Activated T-cell treated with anti-CD3 and anti-CD28 coated beads, Interleukin-2, amount 50 U/mL, for 72 hours (primary cell): ENCODE measurements at places on chromosomes 11 and 22.
A peak's percentile ranks its signal among the peaks of the same experiment; 100 is the strongest.

- no peak for DNase-seq
These were observed 92.6 kb upstream of the TP53AIP1 start for GRCh38 chr11:129035244-129035643.

GRCh38 chr22:50117168-50117762, 27.5 kb downstream of the MOV10L1 start:
- no peak for DNase-seq

DNA sequence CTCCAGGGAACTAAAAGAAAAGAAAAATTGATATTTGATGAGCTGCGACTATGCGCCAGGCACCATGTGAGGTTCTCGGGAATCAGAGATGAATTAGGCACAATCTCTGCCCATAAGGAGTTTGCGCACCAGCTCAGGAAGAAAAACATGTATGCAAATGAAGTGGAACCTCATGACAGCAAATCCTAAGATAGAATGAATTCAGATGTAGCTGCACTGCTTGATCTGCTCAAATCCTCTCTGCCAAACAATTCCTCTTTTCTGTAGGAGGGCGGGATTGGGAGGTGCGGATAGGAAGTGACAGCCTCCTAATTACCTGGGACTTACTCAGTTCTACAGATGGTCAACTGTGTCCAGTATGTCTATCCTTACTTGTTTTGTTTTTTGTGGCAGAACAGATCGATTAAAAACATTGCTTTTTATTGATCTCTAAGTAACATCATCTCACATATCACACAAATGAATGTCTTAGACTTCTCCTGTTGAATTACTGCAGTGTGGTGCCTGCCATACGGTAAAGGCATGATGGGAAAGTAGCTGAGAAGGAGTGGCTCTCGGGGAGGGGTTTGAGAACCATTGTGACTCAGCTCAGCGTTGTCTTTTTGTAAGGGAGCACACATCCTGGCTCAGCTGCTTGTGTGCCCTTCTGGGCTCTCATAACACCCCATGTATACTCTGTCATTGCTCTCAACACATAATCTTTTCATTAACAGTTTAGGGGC, 13.9 kb downstream of the CRTAM start:
- peak; percentile 50 for DNase-seq

DNA sequence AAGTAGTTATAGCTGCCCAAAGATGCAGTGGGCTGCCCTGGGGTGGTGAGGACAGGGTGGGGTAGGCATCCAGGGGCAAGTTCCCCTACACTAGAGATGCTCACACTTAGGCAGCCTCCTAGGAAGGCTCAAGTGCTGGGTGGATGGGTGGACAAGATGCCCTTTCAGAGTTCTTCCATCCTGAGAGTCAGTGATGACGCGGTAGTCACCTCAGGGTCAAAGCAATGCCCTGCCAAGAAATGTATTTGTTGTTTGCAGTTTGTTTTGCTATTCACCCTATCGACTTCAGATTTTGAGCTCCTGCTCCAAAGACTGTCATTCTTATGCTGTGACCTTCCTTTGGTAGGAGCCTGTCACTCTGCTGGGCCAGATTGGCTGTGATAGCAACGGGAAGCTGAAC, 18.9 kb downstream of the POLA2 start:
- DNase-seq = no peak

DNA sequence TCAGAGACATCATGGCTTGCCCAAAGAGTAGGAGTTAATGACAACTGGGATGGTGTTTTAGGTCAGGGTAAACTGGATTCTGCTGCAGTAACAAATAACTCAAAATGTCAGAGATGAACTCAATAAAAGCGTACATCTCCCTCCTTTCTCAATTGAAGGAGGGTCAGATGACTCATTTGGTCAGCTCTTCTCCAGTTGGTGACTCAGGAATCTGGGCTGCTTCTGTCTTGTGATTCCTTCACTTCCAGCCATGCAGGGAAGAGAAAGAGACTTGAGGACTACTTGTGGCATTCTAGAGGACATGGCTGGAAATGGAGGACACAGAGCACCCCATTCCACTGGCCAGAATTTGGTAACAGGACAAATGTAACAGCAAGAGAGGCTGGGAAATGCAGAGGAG, 3.2 kb upstream of the SYT13 start:
- DNase-seq = no peak

DNA sequence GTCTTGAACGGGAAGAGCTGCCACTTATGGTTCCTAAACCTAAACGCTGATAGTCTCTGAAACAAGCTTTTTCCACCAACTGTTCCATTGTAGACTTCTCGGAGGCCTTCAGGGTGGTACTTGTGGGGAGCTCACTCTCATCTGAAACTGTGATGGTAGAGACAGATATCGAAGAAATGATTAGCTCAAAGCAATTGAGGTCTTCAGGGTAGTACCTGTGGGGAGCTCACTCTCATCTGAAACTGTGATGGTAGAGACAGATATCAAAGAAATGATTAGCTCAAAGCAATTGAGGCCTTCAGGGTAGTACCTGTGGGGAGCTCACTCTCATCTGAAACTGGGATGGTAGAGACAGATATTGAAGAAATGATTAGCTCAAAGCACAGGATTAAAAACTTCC, 175.7 kb downstream of the SWAP70 start:
- DNase-seq = no peak

DNA sequence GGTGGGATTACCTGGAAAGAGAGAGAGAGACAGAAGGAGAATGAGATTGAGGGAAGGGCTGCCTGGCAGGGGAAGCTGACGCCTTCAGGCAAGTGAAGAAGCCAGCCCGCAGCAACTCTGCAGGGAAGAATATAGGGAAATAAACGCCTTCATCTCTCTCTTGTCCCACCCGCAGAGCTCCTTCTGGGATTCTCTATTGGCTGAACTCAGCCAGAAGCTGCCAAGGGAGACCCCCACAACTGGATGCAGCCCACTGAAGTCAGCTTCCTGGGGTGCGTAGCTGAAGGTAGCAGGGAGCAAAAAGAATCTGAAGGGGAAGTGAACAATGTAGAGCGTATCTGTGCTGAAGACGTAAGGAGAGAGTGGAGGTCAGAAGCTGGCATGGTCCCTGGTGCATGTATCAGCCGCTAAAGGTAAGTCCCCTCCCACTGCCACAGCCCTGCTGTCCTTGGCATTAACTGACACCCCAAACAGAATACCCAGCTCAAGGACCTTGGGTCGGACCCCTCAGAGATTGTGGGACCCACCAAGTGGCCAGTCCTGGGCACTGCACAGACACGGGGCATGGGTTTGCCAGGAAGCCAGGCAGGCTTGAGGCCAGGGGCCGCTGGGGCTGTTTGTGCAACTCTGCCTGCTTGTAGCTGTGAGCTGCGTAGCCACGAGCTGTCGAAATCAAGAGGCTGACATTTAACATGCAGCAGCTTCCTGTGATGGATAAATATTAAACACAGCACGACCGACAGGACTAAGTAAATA, 469.9 kb downstream of the MN1 start:
- DNase-seq = no peak

DNA sequence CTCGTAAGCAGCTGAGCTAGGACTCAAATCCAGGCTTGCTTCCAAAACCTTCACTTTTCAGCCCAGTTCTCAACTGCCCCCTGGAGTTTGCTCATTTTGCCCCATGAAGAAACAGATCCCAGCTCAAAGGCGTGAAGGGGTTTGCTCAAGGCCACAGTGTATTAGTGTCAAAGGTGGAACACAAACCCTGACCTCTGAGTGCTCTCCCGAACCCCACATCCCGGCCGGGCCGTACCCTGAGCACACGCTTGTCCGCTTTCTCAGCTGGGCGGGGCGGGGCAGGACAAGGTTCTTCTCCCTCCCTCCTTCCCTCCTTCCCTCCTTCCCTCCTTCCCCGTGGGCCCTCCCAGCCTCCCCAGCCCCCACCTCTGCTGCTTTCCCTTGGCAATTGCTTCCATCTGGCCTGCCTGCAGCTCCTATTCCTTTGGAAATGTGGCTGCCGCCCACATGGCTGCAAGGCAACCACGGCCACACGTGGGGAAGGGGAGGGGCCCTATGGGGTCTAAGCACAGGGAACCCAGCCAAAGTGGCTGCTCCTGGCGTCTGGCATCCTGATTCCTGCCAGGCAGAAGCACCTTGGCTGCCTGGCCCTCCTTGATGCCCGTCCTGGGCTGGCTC, 4.1 kb downstream of the ST3GAL4 start:
- DNase-seq = no peak

DNA sequence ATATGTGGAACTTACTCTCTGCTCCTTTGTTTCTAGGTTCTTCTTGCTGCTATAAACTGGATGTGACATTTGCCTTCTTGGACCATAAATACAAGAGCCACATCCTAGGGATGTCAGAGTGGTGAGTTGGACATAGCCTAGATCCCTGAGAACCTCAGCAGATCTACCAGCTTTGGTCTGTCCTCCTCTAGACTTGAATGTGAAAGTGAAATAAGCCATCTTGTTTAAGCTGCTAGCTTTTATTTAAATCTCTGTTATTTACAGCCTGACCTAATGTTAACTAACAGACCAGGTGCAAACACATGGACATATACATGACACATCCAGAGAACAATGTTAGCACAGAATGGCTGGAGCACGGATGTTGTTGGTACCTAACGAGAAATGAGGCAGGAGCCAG, 36.0 kb downstream of the SLN start:
- no peak for DNase-seq

- DNase-seq = no peak
These were observed 7.2 kb downstream of the STK33 start for GRCh38 chr11:8586805-8587204.

DNA sequence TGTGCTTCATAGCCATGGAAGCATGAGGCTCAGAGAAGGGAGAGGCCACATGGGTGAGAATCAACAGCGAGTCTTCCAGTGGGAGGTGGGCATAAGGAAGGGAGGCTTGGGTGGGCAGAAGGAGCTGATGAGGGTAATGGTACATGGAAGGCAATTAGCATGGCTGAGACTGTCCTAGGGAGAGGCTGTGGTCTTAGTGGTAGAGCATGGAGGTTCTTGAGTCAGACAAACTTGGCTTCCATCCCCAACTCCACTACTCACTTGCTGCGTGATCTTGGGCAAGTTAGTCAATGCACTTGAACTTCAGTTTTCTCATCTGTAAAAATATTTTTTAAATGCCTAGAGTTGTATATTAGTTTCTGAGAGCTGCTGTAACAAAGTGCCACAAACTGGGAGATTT, 227.2 kb upstream of the E2F8 start:
- DNase-seq = no peak

GRCh38 chr11:119459293-119459976, 36.5 kb upstream of the THY1 start:
- DNase-seq = no peak
